ENCODE measurements at places on chromosomes 7 and 10.

DNA sequence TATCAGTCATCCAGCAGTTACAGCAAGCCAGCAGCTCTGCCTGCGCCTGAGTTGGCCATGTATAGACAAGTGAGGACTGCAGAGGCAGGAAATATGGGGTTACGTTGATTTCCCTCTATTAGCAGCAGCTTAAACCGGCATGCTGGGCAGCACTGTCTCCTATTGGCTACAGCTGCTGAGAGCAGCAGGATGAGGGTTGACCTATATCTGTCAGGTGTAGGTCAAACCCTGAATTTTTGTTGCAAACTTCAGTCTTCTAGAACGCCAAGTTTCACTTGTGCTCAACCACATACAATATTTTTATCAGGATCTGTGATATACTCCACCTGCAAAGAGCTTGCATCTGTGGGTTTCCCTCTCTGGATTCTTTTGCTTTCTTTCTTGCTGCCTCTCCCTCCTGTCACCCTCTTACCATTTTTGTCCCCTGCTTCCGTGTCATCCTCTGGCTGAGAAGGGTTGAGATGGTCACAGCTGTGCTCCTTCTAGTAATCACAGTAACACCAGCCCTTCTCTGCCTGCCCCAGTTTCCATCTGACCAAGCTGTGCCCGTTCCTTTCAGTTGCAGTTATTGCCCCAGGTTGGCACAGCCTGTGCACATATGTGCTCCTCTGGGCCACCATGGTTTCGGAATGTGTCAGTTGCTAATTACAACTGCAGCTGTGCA, 23.8 kb upstream of the GLCCI1 start:
- no peak for DNase-seq

- no peak for DNase-seq
Observed at GRCh38 chr7:74579800-74580685, 77.5 kb upstream of the GTF2I start.

DNA sequence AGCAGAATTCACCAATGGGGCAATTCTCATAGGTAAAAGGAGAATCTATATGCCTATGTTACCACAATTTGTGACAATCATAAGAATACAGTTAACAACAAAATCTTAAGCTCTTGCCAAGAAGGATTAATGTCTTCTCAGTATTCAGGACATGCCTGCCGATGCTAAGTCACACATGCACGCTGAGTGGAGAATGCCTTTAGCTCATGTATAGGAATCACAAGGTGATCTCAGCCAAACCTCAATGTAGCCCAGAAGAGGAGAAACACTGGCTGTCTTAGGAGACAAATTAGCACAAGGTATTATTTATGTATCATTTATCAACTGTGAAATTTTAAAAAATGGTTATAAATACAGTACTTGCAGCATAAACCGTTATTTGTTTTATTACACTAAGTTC, 2.7 kb downstream of the HTR7 start:
- DNase-seq: no peak

GRCh38 chr10:38156416-38157269, 62.5 kb downstream of the ZNF37A start:
- DNase-seq: no peak
